CD8-positive, alpha-beta memory T cell (primary cell): ENCODE measurements at places on chromosomes 11 and 22. TPM values are rescaled to one million over a fixed set of nuclear protein-coding genes. Genes with fewer than 3 reads are reported as not detected.

TMEM191B gene
- total RNA-seq: 1.3 TPM

GGTLC3 gene
- total RNA-seq: not detected

GRCh38 chr11:18245396-18245795 lies 3.1 kb downstream of the SAA2 start:
- H3K4me1 ChIP-seq: no peaks in the 10 kb centered on the region
- no peak overlapping the region for H3K27ac ChIP-seq

RTN4RL2 gene
- 0.27 TPM for total RNA-seq

- H3K36me3 ChIP-seq: no peaks in the 10 kb centered on the region
- no peak overlapping the region for H3K27ac ChIP-seq
- H3K4me3 ChIP-seq: no peak overlapping the region
- DNase-seq: no peak
- no peaks in the 10 kb centered on the region for H3K27me3 ChIP-seq
- no peaks in the 10 kb centered on the region for H3K4me1 ChIP-seq
Measured at GRCh38 chr22:24812950-24813775, 7.2 kb downstream of the SGSM1 start.

MEI1 gene
- total RNA-seq: 36.3 TPM

FAM227A gene
- 0.92 TPM for total RNA-seq

DNA sequence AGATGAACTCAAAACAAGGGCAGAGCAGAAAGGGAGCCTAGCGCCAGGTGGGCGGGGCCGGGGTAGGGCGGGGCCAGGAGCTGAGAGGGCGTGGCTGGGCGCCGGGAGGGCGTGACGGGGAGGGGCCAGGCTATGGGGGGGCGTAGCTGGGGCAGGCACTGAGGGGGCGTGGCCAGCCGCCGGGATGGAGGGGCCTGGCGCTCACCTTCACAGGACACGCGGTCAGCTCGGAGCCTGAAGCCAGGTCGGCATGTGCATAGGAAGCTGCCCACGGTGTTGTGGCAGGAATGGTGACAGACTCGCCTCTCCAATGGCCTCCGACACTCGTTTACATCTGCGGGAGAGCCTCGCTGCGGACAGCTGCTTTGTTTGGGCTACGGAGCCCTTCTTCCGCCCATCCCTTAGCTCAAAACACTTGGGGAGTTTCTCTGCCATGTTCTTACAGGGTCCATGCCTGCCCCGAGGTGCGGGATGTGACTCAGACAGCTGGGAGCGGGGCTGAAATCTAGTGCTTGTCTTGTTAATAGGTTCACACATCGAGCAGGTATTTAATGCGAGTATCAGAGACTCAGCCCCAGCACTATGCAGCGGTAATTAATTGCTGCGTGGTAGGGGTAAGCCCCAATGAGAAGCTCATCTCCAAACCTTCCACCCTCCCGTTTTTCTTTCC lies 13.4 kb downstream of the VWCE start:
- H3K4me3 ChIP-seq: no peak overlapping the region
- no peaks in the 10 kb centered on the region for H3K4me1 ChIP-seq
- DNase-seq: no peak

DNA sequence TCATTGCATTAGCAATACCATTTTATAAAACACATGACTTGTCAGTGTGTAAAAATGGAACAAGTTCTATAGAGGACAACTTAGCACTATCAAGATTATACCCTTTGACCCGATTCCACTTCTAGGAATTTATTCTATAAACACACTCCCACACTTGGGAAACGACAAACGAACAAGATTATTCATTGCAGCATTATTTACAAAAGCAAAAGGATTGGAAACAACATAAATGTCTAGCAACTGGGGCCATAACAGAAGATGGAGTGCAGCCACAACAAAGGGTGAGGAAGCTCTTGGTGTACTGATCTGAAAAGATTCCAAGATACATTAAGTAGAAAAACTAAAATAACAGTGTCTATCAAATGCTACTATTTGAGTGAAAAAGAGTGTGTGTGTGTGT lies 2.3 kb upstream of the IRAG1 start:
- no peaks in the 10 kb centered on the region for H3K4me1 ChIP-seq
- no peaks in the 10 kb centered on the region for H3K36me3 ChIP-seq
- no peak overlapping the region for H3K4me3 ChIP-seq
- H3K27ac ChIP-seq: no peak overlapping the region
- H3K27me3 ChIP-seq: no peaks in the 10 kb centered on the region

DNA sequence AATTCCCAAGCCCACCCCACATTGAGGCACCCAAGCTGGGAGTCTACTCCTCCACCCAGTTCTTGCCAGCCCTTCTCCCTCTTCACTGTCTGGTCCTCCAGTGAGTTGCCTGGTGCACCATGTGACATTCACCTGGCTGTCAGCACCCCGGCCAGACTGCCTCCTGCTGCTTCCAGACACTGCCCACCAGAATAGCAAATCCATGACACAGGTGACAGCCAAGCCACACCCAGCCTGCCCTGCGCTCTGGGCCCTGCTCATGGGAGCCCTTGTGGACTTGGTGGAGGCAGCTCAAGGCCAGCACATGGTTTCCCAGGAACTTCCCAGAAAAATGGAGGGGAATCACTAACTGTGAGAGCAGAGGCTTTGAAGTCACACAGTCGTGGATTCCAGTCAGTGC lies 96.3 kb upstream of the CSNK2A3 start:
- H3K27ac ChIP-seq: no peak overlapping the region
- DNase-seq: no peak
- H3K27me3 ChIP-seq: no peaks in the 10 kb centered on the region
- H3K4me1 ChIP-seq: no peaks in the 10 kb centered on the region
- no peak overlapping the region for H3K4me3 ChIP-seq

ARAP1 gene
- total RNA-seq: 61.2 TPM

DNA sequence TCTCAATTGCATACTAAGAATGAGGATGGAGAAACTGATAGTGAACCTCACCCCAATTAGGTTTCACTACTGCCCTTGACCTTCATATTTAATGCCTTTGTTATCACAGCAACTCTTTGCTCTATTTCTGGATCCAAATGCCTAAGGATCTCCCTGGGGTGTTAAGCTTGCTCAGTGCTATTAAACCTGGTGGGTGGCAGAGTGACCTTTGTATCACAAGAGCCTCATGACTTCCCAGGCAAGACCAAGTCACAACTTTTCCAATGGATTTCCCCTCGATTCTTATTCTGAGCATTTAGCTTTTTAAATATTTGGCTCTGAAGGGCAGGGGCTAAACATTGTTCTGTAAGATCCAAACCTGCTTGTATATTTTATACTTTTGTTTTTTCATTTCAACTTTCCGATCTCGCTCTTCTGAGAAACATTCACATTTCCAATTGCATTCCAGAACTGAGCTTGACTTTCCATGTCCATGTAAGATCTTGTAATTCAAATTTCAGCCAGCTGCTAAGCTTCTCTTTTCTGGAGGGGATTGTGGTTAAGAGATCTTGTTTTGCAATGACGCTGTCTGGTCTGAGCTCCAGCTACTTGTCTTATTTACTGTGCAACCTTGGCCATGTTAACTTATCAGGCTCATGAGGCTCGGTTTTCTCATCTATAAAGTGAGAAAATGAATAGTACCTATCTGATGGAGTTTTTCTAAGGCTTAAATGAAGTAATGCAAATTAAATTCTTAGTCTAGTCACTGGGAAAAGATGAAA lies 6.4 kb upstream of the EHF start:
- H3K36me3 ChIP-seq: no peaks in the 10 kb centered on the region
- no peaks in the 10 kb centered on the region for H3K27me3 ChIP-seq
- no peak overlapping the region for H3K4me3 ChIP-seq
- no peak for DNase-seq
- H3K4me1 ChIP-seq: no peaks in the 10 kb centered on the region

DNA sequence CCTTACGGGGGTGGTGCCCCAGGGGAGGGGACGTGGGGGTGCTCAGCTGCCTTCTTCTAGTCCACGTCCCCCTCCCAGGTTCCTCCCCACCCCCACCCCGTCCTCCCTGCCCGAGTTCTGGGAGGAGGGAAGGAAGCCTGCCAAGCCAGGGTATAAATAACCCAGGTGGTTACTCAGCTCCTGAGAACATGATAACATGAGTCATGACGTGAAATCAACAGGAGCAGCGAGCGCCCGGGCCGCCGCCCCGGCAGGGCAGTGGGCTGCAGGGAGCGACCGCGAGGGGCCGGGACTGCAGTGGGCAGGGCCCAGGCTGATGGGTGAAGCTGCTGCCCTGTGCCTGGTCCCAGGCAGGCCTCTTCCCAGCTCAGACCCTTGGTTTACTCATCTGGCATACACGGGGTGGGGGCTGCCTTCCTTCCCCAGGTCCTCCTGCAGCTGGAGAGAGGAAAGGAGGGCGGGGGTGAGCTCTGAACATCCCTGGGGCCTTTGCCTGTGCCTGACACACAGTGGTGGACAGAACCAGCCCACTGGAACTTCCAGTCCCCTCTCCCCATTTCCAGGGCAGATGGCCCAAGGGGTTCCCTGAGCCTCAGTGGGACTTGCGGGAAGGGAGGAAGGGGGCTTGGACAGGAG lies 8.8 kb upstream of the PDGFB start:
- H3K4me3 ChIP-seq: no peak overlapping the region
- no peak overlapping the region for H3K27ac ChIP-seq
- no peaks in the 10 kb centered on the region for H3K27me3 ChIP-seq

TCN2 gene
- total RNA-seq: 0.28 TPM

DNA sequence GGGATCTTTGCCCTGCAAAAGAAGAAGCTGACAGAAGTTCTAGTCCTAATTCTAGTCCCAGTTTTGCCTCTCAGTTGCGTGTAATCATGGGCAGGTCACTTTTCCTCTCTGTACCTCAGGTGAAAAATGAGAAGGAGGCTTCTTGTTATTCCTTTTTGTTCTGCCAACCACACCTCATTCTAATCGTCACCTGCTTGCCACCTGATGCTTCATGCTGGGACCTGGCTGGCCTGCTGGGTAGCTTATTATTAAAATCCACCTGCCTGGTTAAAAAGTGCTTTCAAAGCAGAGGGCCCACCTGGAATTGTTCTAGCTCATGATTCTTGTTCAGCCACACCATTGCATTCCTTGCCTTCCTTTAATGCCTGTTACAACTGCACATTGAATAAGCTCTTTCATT lies 8.4 kb upstream of the ALG8 start:
- H3K27me3 ChIP-seq: no peaks in the 10 kb centered on the region
- no peak overlapping the region for H3K27ac ChIP-seq
- H3K4me1 ChIP-seq: no peaks in the 10 kb centered on the region
- no peak for DNase-seq

PLAAT2 gene
- total RNA-seq: not detected

TRIM66 gene
- total RNA-seq: 27.7 TPM

IRAG1 gene
- total RNA-seq: not detected

GRCh38 chr11:32615422-32615821 lies 31.8 kb downstream of the EIF3M start:
- H3K27ac ChIP-seq: no peak overlapping the region
- H3K27me3 ChIP-seq: no peaks in the 10 kb centered on the region
- H3K4me1 ChIP-seq: no peaks in the 10 kb centered on the region
- DNase-seq: no peak
- no peaks in the 10 kb centered on the region for H3K36me3 ChIP-seq
- no peak overlapping the region for H3K4me3 ChIP-seq

GRCh38 chr11:816433-816779 lies 2.3 kb upstream of the PNPLA2 start:
- H3K36me3 ChIP-seq: peaks cover 17% of the 10 kb centered on the region
- peaks cover 23% of the 10 kb centered on the region for H3K4me1 ChIP-seq
- H3K4me3 ChIP-seq: no peak overlapping the region
- no peak overlapping the region for H3K27ac ChIP-seq

TMEM80 gene
- total RNA-seq: 13.4 TPM

ELFN2 gene
- 0.09 TPM for total RNA-seq

DNA sequence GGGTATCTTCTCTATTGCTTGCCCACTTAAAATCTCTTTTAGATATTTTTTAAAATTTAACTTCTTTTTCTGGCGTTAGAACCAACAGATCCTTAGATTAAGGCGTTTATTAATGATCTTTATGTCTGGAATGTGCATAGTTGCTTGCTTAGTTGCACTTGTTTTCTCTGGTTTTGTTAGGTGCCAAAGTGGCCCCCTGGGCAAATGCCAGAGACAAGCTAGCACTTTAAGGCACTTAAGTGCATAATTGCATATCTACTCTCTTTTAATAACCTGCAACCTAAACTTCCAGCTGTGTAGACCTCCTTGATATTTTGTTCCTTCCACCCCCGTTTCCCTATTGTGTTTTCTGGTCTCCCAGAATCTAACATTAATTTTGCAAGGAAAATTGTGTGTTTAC lies 3.3 kb downstream of the RBM4 start:
- DNase-seq: no peak
- peak overlapping the region; percentile 20 for H3K4me3 ChIP-seq
- peaks cover 79% of the 10 kb centered on the region for H3K4me1 ChIP-seq
- H3K27me3 ChIP-seq: no peaks in the 10 kb centered on the region
- H3K36me3 ChIP-seq: peaks cover 71% of the 10 kb centered on the region
- H3K27ac ChIP-seq: no peak overlapping the region

- H3K27ac ChIP-seq: no peak overlapping the region
- DNase-seq: no peak
- peaks cover 4% of the 10 kb centered on the region for H3K27me3 ChIP-seq
- H3K4me1 ChIP-seq: no peaks in the 10 kb centered on the region
Measured at GRCh38 chr22:22078329-22078728, 95.7 kb upstream of the TOP3B start.

- H3K27ac ChIP-seq: no peak overlapping the region
- DNase-seq: no peak
- no peak overlapping the region for H3K4me3 ChIP-seq
- H3K4me1 ChIP-seq: no peaks in the 10 kb centered on the region
Measured at GRCh38 chr22:49887702-49888101, 30.5 kb downstream of the ALG12 start.

- no peak overlapping the region for H3K4me3 ChIP-seq
- DNase-seq: no peak
- H3K4me1 ChIP-seq: peaks cover 16% of the 10 kb centered on the region
- no peaks in the 10 kb centered on the region for H3K27me3 ChIP-seq
- no peak overlapping the region for H3K27ac ChIP-seq
- peaks cover 3% of the 10 kb centered on the region for H3K36me3 ChIP-seq
Measured at GRCh38 chr22:23714596-23715578, 24.1 kb downstream of the RGL4 start.
